ENCODE measurements at places on chromosomes 7 and 10.

DNA sequence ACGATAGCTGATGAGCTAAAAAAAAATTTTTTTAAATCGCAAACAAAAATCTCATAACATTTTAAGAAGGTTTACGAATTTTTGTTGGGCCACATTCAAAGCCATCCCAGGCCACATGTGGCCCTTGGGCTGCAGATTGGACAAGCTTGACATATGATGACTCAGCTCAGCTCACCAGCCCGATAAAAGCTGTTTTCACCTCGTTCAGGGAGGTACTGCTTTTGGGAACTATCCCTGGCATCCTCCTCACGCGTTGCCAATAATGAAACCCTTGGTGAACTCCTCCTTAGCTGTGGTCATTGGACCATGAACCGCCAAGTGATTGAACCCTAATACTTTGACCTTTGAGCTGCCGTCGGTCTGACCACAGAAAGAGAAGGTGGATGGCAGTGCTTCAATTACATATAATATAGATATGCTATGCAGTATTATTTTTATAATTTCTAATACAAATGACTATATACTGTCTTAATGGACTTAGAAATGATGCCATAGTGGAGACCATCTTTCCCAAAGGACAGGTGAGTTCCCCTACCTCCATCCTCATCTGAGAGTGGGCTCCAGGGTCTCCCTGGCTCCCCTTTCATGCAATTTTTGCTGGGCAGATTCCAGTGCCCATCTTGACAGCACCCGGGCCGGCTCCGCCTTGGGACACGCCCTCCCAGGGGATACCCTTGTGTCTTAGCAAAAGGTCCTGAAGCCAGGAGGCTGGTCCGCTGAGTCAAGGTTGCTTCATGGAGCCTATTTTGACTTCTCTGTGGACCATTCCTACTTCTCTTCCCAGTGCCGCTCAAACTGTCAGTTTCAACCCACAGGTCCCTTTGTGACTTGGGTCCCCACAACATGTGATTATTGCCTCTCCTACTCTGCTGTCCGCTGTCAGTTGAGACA, 707.2 kb downstream of the PARD3 start:
- no peak for DNase-seq

DNA sequence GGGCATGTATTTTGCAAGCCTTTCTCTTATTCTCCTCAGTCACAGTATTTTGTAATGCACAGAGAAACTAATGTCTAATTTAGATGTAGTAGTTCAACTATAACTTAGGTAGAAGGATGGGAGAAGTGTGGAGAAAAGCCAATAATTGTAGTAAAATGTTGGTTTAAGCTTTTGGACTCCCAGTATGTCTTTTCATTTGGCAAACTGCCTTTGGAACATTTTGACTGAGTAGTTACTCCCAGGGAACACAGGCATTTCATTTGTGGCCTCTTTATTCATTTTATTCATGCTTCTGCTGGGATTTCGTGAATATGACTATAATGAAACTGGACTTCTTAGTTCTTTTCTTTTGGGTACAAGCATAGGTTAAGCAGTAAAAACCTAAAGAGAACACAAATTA, 79.0 kb downstream of the EXOC4 start:
- DNase-seq, result no peak

- DNase-seq, result no peak
Observed at GRCh38 chr7:122384528-122384927, 80.0 kb upstream of the FEZF1 start.

- DNase-seq, result peak; percentile 46
Observed at GRCh38 chr7:96143495-96144259, 178.2 kb downstream of the SLC25A13 start.

DNA sequence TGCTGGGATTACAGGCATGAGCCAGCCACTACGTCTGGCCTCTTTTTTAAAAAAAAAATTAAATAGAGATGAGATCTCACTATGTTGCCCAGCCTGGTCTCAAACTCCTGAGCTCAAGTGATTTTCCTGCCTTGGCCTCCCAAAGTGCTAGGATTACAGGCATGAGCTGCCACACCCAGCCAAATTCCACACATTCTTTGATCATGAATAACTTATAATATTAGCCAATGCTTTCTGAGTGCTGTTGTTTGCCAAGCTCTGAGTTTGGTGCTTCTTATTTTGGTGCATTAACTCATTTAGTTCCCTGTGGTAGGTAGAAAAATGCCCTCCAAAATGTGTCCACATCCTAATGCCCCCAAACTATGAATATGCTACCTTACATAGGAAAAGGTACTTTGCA, 47.2 kb upstream of the MKI67 start:
- DNase-seq, result no peak

DNA sequence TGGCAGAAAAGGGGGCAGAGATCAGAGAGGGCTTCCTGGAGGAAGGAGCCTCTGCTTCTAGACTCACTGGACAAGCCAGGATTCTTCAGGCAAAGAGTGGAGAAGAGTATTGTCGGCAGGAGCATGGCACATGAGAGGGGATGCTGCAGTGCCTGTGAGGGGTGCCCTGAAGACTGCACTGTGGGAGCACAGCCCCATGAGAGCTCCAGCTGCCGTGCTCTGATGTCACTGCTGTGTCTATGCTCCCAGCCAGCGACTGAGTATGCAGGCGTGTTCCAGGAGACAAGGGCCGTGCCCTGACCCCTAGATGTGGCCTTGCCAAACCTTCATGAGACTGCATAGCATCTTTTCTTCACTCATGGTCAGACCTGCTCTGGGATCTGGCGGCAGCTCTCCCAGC, 339.1 kb downstream of the RPS24 start:
- DNase-seq, result no peak

DNA sequence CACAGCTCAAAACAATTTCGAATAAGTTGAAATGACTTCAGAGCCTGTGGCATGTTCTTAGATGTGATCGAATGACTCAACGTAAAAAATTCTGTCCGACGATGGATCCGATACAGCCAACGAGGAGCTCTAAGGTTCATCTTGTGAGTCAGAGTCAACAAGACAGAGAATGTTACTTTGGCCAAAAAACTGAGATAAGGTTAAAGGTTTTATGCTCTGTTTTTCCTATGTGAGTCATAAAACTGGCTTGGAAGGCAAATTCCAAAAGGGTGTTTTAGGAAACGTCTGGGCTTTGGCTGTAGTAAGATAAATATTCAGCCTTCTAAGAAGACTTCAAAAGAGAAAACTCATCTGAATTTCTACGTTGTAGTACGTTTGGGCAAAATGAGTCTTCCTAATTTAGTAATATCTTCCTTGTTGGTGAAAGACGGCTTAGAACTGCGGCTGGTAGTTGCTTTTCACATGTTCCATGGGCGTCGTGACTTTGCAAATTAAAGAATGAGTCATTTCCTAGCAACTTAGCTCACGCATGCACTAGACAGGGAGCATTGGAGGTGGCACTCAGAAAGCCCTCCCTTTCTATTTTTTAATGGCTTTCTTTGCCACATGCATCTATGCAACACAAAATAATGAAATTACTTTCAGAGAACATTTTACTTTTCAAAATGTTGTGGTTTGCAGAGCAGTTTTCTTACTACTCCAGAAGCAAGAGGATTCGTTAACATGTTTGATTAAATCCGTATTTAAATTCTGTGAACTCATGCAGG, 28.2 kb downstream of the PFKP start:
- no peak for DNase-seq

DNA sequence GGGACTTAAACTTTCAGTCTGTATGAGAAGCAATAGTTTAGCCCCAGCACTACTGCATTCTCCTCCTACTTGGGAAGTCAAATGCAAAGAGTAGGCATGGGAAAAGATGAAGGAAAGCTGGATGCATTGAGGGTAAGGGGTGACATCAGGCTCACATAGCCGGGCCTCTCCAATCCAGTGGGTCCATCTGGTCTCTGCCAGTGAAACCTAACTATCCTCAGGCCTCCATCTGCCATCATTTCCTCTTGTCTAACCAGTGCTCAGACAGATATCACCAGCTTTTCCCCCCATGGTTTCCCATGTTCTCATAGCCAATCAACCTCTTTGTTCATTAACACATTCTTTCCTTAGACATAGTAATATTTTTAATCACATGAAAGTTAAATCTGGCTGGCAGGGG, 118.3 kb downstream of the DGKI start:
- DNase-seq, result no peak

- DNase-seq, result no peak
Observed at GRCh38 chr10:51000164-51000563, 74.1 kb upstream of the PRKG1 start.

GRCh38 chr7:55409482-55410225, 44.5 kb downstream of the LANCL2 start:
- peak; percentile 4 for DNase-seq

GRCh38 chr10:131371571-131371970, 60.0 kb upstream of the TCERG1L start:
- DNase-seq, result no peak

GRCh38 chr7:55641811-55642210, 69.5 kb upstream of the VOPP1 start:
- DNase-seq, result no peak

GRCh38 chr10:61478621-61479312, 25.6 kb upstream of the TMEM26 start:
- no peak for DNase-seq

DNA sequence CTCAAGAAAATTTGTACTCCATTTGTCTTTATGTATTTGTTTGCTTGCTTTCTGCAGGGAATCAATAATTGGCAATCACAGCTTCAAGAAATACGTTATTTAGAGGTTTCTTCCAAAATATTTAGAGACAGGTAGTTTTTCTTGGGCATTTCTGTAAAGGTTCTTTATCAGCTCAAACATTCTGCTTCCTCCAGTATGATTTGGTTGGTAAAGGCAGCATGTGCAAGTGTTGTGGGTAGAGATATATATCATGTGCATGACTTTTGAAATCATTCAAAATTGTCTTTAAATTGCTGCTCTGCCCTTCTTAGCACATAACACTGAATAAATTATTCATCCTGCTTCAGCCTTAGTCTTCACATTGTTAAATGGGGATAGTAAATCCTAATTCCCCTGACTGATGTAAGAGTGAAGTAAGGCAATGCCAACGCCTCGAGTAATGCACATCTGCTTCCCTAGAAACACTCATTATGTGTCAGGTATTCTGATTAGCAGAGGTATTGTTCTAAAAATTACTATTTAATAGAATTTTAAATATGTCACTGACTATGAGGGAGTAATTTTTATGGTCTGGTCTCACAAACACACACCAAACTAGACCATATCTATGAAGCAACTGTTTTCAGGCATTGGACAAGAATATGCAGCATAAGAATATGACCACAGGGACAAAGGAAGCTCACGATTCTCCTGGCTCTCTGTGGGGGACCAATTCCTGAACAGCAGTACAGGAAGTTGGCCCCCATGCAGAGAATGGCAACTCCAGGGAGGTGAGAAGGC, 77.3 kb upstream of the AKR1E2 start:
- DNase-seq, result no peak

GRCh38 chr7:100166970-100167911, 1.2 kb downstream of the GAL3ST4 start:
- no peak for DNase-seq

DNA sequence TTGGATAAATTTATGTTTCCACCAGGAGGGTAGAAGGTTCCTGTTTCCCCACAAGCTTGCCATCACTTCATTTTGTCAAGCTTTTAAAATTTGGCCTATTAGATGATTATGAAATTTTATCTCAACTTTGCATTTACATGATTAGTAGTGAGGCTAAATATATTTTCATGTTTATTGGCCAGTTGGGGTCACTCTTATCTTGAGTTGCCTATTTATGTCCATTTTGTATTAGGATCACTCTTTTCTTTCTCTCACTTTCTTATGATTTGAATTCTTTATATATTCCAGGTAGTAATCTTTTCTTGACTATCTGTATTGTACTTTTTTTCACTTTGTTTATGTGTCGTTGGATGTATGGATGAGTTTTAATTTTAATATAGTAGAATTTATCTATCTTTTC, 218.6 kb upstream of the SLC26A5 start:
- no peak for DNase-seq

GRCh38 chr7:33357846-33358245, 228.5 kb downstream of the BBS9 start:
- DNase-seq, result no peak

GRCh38 chr7:70131817-70132216, 533.5 kb downstream of the AUTS2 start:
- DNase-seq, result no peak

DNA sequence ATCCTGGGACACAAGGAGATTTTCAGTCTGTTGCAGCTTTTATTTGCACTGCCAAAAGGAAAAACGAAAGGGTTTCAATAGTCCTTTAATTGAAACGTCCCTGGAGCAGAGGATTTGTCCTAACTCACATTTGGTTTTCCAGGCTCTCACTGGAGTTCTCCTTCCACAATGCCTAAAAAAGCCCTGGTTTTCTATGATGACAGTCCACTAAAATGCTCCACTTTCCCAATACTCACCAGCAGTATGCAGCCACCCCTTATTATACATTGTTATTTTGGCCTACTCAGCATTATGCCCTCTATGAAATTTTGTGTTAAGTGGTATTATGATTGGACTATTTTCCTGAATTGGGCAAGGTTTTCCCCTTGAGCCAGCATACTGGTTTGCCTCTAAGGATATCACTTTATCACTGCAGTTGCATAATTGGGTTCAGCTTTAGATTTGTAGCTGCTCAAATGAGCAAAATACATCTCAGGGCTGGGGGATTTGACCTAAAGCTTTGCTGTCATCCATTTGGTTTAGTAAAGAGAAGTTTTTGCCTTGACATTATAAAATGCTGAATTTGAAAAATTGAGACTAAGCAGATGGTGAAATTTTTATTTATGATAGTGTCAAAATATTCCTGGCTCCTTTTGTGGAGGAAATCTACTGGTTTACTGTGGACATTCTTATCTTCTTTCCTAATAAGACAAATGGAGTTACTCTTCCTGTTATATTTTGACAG, 239.2 kb downstream of the RNLS start:
- no peak for DNase-seq

- DNase-seq, result no peak
Observed at GRCh38 chr10:3980660-3981059, 195.7 kb upstream of the KLF6 start.

GRCh38 chr7:31955021-31955420, 115.2 kb downstream of the PDE1C start:
- DNase-seq, result no peak

DNA sequence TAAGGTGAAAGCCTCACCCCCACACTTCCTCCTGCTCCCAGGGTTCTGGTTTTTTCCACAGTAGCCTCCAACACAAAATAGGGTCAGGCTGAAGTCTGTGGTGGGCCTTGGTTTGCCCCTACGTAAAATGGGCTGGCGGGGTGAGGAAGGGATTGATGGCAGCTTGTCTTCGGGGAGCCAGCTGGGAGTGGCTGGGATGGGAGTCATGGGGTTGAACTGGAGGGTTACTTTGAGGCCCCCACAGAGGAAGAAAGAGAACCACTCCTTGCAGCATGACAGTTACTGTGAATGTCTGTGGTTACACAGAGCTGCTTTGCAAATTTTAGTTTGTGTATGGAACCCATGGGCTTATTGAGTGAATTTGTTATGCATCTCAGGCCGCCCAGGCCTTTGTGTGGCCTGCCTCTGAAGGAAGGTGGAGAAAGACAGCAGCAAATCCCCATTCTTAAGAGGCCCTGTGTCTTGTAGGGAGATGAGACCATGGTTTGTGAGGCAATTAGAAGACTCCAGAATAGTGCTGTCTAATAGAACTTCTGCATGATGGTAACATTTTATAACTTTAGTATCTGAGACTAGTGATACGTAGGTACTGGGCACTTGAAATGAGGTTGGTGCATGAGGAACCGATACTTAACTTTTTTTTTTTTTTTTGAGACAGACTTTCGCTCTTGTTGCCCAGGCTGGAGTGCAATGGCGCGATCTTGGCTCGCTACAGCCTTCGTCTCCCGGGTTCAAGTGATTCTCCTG, 8.1 kb downstream of the TRIM8 start:
- DNase-seq, result no peak

Data from NCI-H2081 (cell line).